ENCODE measurements at places on chromosomes 5 and 9.

GRCh38 chr5:73189871-73190376, 16.9 kb downstream of the TMEM174 start:
- DNase-seq = no peak

- no peak for DNase-seq
Observed at GRCh38 chr5:7039074-7039473, 325.8 kb downstream of the TENT4A start.

- DNase-seq = no peak
Observed at GRCh38 chr9:130786526-130786925, 48.5 kb upstream of the ABL1 start.

DNA sequence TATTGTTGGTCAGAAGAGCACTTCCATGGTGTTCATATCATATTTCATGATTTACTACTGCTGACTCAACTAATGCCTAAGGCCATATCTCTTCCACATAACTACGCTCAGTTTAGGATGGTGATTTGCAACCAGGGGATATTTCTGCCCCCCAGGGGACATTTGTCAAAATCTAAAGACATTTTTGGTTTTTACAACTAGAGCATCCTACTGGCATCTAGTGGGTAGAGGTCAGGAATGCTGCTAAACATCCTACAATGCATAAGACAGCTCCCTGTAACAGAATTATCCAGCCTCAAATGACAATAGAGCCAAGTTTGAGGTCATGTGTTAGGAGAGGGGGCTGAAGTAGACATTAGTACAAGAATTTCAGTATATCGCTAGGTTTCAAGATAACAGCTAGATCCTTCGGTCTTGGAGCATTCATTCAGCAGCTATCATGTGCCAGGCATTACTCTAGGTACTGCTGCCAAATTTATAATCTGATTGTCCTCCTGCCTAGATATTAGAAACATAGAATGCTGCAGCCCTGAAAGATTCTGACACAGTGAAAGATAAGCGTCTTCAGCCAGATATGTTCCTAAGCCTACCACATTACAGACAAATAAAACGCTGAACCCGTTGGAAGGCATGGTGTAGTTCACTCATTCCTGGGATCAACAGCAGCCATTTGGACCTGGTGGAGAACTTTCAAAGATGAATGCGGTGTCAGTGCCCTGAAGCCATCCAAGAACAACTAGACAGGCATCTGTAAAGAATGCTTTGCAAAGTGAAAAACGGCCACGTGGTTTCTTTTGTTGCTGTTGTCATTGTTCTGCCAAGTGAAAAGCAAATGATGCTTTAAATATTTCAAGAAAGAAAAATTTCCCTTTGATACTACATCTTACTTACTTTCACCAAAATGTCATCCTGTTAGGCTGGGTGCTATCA, 55.5 kb upstream of the FST start:
- DNase-seq = no peak

DNA sequence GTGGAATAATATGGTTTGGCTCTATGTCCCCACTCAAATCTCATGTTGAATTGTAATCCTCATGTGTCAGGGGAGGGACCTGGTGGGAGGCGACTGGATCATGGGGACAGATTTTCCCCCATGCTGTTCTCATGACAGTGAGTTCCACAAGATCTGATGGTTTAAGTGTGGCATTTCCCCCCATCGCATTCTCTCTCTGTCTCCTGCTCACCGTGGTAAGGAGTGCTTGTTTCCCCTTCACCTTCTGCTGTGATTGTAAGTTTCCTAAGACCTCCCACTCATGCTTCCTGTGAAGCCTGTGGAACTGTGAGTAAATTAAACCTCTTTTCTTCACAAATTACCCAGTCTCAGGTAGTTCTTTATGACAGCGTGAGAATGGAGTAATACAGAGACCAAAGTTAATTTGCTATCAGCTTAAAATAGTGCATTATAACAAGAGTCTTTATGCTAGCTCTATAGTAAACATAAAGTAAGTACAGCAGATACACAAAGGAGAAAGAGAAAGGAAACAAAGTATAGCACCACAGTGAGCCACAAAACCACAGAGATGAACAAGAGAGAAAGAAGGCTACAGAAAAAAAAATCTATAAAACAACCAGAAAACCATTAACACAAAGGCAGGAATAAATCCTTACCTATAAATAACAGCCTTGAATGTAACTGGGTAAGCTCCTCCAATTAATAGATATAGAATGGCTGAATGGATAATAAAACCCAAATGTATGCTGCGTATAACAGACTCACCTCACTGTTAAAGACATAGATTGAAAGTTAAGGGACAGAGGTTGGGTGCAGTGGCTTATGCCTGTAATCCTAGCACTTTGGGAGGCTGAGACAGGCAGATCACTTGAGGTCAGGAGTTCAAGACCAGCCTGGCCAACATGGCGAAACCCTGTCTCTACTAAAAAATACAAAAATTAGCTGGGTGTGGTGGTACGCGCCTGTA, 39.7 kb downstream of the RAPGEF6 start:
- DNase-seq = no peak

DNA sequence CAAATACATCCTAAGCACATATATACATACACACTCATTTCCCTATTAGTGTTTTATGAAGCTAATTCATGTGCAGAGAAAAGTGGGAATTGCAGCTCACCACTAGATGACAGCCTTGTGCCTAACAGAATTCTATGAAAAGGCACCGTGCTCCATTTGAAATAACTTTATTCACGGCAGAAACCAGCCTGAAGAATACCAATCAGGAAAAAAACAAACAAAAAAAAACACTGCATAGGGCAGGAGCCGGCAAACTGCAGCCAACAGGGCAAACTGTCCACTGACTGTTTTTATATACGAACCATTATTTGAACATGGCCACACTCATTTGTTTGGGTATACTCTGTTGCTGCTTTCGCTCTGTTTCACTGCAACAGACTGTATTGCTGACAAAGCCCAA, 33.6 kb downstream of the ERMP1 start:
- no peak for DNase-seq

DNA sequence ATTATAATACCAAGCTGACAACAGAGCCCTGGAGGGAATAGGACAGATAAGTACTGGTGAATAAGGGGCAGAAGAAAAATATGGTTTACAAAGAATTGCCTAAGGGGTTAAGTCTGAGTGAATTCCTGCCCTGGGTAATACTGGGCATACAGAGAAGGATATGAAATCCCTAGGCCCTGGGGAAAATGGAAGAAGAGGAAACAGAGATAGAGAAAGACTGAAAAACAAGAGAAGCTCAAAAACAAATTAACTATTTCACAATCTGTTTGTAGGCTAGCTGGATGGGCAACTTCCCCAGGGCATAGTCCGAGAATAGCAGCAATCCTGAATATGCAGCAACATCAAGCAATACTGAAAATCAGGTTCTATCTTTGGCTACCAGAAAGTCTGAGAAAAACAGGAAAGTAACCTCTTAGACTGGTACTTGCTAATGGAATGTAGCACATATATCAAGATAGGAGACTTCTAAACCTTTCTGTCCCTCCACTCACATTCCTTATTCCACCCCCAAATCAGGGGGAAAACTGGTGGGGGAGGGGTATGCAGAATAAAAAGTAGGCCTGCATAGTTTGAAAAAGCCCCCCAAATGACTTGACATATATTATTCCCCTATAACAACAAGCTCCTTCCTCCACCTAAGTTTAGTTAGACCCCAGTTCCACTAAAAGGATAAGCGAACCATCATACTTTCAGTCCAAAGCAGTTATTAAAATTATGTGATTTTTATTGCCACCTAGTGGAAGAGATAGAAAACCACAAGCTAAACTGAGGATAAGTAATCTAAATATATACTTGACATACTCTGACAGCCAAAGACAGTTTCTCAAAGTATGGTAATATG, 20.6 kb downstream of the SLC38A9 start:
- DNase-seq = no peak

GRCh38 chr5:154031937-154032489, 6.7 kb downstream of the FAM114A2 start:
- DNase-seq = no peak

DNA sequence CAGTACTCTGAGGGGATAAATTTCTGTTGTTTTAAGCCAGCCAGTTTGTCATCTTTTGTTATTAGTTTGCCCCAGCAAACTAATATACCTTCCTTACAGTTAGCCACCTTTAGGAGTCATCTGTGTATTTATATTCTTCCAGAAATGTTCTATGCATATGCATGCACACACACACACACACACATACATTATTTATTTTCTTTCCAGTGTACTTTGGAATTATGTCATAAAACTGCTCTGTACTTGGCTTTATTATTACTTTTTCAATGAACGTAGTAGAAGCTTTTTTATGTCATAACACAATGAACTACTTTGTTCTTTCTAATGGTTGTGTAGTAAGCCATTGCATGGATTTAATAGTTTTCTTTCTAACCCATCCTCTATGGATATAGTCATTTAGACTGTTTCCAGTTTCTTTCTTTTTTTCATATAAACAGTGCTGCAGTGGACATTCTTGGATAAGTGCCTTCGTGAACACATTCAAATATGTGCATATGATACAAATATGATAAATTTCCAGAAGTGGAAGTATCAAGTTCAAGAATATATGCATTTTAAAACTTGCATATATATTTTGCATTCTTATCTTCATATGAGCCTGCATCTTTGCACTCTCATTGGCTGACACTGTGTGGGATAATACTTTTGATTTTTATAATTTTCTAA, 26.6 kb upstream of the DAB2 start:
- no peak for DNase-seq

DNA sequence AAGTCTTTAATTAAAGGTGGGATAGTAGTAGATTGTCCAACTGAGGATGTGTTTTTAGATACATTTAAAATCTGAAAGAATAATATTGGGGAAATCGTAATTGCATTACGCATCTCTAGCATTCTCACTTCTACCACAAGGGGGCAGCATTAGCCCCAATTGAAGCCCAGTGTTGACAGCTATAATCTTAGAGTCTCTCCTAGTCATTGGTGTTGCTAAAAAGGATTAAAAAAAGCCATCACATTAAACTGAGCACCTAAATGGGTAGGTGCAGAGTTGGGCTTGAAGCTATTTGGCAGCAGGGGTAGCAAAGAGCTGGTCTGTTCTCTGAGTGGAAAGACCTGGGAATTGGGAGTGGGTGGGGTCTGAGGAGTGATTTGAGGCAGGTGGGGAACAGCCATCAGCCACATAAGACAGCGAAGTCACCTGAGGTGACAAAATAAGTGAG, 177.2 kb downstream of the OSTF1 start:
- DNase-seq = peak; percentile 2

GRCh38 chr5:10233505-10233904, 16.2 kb downstream of the ATPSCKMT start:
- no peak for DNase-seq

- no peak for DNase-seq
Observed at GRCh38 chr9:113349445-113350094, at the start of gene BSPRY. Gene BSPRY, plus strand, starts transcription at chr9:113349541. Its CDS starts 39 bp downstream, at chr9:113349580.

- no peak for DNase-seq
Observed at GRCh38 chr5:9194509-9194908, 351.4 kb downstream of the SEMA5A start.

DNA sequence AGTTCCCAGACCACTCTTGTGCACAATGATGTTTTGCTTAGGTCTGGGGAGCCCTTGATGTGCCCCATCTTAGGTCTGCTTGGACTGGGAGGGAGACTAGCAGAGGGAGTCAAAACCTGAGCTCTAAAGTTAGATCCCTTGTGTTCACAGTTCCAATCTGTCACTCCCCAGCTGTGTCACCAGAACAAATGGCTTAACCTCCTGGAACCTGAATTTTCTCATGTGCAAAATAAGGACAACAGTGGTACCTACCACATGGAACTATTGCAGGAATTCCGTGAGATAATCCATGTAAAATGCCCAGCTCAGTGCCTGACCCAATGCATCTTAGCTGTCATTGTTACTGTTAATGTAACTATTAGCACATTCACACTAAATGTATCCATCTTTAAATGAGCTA, 45.5 kb downstream of the GALNT10 start:
- no peak for DNase-seq

DNA sequence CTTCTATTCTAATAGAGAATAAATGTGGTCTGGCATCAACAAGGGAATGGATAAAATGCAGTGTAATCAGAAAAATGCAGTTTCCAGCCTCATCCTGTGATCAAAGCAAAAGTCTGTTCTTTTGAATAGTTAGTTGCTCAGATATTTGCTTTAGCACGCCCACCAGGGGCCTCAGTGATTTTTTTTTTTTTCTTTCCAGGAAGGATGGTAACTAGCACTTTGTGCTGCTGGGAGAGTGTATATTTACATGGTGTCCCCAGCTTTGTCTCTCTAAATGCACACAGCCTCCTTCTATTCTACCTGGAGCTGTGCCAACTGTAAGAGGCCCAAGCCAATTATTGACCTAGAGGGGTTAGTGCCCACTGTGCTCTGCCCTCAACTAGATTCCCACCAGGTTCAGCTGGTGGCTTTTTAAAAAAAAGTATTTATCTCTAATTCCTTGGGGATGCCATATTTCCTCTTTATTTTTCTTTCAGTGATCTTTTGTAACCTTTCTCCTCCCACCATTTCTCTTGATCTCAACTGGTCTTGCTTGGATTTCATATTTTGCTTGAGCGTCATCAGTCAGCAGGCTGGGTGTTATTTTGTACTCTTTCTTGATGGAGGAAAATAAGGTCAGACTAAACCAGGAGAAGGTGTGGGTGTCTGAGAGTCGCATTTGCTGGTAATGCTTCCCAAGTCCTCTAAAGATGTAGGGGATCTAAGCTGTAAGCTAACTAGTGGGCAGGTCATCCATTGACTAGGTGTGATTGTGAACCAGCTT, 193.0 kb upstream of the C9orf72 start:
- no peak for DNase-seq

- no peak for DNase-seq
Observed at GRCh38 chr9:134431095-134431494, 104.8 kb downstream of the RXRA start.

- no peak for DNase-seq
Observed at GRCh38 chr5:54021431-54022164, 288.8 kb downstream of the ARL15 start.

DNA sequence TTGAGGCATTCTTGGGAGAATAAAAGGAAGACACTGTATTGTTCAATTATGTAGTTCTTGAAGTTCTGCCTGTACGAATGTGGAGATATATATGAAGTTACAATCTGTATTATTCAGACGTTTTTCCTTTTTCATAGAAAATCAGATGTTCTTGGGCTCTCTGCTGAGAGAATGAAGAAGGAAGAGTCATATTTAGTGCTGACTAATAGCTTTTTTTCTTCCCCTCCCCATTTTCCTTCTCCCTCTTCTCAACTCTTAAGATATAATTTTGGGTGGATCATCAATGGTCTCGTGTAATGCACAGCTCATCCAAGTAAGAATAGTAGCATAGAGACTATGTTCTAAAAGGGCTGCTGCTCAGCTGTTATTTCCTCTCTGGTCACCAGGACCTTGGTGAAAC, 23.0 kb upstream of the FBXL7 start:
- no peak for DNase-seq

- DNase-seq = no peak
Observed at GRCh38 chr9:123940721-123941523, 11.0 kb upstream of the DENND1A start.

GRCh38 chr5:126552614-126553013, 42.4 kb downstream of the ALDH7A1 start:
- DNase-seq = no peak

- no peak for DNase-seq
Observed at GRCh38 chr5:139657363-139658321, 9.5 kb downstream of the CXXC5 start.

- no peak for DNase-seq
Observed at GRCh38 chr5:55911784-55912653, 60.9 kb downstream of the IL31RA start.
